ENCODE measurements at places on chromosomes 1 and 21. TPM values are rescaled to one million over a fixed set of nuclear protein-coding genes. Genes with fewer than 3 reads are reported as not detected.

Gene FAAH
- not detected for total RNA-seq

Gene FLG2
- not detected for total RNA-seq

Gene CD53
- not detected for total RNA-seq

Gene S1PR1
- total RNA-seq: 12.5 TPM

Gene PPFIA4
- 5.4 TPM for total RNA-seq

Gene RGS8
- not detected for total RNA-seq

Gene CEP170
- 151 TPM for total RNA-seq

Gene TPRG1L
- total RNA-seq: 25.3 TPM

Gene DMRTA2
- not detected for total RNA-seq

Gene OR2L5
- total RNA-seq: not detected

Gene SMPDL3B
- not detected for total RNA-seq

Gene B3GALNT2
- total RNA-seq: 39.4 TPM

Gene TP73
- total RNA-seq: not detected

Gene IL12RB2
- total RNA-seq: not detected

Gene OR2T11
- not detected for total RNA-seq

Gene PBX1
- 17.9 TPM for total RNA-seq

Gene MYCL
- 0.72 TPM for total RNA-seq

Gene TDRKH
- 2.2 TPM for total RNA-seq
